Inflammatory macrophage treated with lipopolysaccharide for 1 hour (primary cell): ENCODE measurements at places on chromosomes 7 and 10.

- DNase-seq = peak; percentile 56
Observed at GRCh38 chr10:132929953-132930548, 12.3 kb downstream of the CFAP46 start.

- DNase-seq = no peak
Observed at GRCh38 chr10:21099291-21100062, 202.4 kb upstream of the NEBL start.

- no peak for DNase-seq
Observed at GRCh38 chr10:132722394-132723329, 63.3 kb downstream of the NKX6-2 start.

- DNase-seq = no peak
Observed at GRCh38 chr10:114825513-114826253, 4.1 kb downstream of the FHIP2A start.

DNA sequence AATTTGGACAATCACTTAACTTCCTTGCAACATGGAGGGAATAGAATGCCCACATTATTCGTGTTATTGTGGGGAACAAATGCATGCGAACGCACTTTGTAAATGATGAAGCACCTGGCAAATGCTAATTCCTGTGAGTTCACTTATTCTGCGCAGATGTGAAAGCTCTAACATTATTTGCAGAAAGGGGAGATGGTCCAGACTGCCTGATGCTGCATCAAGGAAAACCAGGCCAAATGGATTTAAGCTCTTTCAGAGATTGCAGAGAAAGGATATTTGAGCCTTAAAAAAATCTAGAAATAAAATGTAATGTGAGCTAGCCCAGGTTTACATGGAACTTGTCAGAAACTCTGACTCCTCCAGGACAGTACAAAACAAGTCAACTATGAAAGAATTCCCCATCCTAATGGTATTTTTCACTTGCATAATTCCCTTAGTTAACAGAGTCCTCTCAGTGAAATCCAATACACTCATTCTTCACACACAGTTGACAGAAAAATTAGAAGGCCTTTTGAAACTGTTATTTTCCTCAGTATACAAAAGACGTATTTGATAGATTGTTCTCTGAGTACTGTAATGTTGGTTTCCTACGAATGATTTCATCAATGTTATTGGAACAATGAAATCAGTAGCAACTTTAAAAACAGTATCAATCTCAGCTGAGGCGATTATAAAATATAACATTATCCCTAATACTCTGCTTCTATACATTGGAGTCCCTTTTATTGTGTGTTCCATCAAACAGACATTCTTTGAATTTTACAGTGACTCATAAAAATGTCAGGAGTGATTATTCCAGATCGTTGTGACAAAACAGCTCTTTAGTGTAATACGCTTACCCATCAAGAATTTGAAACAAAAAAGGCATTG lies 136.3 kb upstream of the ANK3 start:
- DNase-seq = no peak

- DNase-seq = no peak
Observed at GRCh38 chr10:24223341-24223740, 14.4 kb downstream of the KIAA1217 start.

DNA sequence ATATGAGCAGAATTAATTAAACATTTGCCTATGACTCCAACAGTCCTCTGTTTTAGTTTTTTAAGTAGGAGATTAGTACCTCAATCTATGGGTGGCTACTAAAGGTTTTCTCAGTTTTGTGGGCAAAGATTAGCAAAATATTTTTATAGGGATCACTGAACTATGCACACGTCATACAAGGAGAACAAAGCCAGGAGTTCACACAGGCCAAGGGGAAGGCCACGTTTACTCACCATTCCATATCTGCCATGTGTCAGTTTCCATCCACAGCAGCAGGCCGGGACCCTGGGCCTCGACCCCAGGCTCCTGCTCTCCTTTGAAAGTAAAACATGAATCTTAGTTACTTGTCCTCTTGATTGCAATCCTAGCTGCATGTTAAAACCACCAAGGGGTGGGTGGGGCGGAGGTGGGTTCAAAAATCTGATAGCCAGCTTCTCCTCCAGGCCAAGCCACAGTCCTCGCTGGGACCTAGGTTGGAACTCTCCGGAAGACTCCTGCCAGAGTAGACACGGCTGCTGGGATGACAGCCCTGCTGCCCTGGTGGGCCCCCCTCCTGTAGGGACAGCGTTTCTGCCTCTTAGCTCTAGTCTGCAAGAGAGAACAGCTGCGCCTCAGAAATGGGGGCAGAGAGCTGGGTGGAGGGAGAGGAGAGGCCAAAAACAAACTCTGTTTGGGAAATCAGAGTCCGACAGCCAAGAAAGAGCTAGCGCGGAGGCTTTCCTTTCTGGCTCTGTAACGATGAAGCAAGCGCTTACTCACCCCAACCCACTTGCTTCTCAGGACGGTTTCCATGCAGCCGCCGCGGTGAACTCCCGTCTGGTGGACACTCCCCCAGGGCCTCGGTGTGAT lies 35.6 kb downstream of the PITRM1 start:
- DNase-seq = no peak

DNA sequence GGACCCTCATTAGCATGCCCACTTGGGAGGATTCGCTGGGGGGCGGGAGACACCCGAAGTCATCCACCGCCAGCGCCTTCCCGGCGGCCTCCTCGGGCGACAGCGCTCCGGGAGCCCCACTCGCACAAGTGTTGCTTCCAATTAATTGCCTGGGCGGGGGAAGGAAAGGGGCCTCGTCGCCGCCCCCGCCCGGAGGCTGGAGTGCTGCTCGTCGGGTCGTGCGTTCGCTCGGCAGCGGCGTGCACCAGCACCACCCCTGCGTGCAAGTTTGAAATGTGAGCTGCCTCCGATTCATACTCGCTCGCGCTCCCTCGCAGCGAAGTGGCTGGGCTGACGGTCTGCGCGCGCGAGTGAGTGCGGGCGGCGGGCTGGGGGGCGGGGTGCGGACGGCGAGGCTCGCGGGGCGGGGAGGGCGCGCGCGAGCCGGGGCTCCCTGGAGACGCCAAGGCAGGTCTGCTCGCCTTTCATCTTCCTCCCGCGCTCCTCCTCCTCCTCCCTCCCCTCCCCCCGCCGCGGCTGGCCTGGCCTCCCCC lies 104.6 kb upstream of the PPIF start:
- DNase-seq = peak; percentile 39
